ENCODE measurements at places on chromosomes 11 and 22.

DNA sequence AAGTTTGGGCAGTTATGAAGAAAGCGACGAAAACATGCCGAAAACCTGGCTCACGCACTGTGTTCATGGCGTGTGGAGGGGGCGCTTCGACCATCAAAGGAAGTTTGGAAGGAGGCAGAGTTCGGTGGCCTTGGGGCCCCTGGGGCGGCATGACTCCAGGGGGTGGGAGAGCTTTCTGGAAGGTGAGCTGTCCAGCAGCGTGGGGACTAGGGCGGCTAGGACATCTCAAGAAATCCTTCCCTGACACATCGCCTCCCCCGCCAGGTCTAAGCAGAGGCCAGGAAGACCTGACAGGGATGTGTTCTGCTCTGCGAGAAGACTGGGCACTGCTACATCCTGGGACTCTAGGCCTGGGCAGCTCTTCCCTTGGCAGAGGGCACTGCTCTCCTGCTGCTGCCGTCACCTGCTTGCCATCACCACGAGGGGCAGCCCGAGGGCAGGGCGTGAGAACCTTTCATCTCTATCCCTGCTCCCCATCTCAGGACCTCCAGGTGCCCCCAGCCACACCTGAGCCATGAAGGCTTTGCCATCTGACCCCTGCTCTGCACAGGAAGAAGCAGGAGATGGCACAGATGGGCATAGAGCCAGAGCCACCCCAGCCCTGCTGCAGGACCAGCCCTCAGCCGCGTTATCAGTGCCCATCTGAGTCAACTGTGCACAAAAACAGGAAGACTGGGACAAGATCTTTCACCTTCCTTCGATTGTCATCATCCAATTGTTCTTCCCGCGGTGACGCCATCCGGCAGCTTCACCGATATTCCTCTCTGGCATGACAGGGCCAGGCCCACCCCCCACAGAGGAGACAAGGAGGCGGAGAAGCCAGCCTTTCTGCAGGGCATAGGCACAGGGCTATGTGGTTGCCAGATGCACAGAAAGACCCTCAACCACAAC, 12.7 kb downstream of the LINC01488 start:
- DNase-seq: no peak

DNA sequence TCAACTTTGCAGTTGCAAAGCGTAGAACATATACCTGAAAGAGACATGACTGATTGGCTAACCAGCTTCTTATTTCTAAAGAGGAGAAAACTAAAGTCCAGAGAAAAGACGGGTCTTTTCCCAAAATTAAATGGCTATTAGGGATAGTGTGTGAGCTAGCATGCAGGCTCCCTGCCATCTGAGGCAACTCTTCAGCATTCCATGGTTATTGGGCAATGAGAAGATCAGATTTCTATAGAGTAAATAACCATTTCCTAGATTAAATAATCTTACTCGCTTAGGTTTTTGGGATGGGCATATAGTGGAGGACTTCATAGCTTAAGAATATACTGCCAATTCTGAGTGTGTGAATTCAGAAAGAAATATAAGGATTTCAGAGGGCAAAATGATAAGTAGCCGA, 95.0 kb downstream of the PDHX start:
- DNase-seq: no peak

DNA sequence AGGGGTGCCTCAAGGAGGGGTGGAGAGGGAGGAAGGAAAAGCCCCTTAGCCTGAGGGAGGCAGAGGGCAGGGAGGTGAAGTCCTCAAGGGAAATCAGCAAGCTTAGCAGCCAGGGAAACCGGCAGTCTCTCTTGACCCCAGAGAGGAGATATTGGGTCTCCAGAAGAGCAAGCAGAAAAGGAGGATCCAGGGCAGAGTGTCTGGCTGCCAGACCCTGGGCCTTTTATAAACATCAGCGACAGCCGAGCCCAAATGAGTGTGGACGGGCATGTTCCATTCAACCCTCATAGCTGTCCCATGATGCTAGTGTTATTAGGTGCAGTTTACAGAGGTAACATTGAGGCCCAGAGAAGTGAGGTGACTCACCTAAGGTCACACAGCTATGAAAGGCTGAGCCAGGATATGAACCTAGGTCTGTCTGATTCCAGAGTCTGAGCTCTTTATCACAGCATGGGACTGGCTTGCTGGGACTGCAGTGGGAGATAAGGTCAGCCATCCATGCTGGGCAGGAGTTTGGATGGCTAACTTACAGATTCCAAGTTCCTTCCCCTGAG, 9.3 kb downstream of the PRDM11 start:
- DNase-seq: no peak

DNA sequence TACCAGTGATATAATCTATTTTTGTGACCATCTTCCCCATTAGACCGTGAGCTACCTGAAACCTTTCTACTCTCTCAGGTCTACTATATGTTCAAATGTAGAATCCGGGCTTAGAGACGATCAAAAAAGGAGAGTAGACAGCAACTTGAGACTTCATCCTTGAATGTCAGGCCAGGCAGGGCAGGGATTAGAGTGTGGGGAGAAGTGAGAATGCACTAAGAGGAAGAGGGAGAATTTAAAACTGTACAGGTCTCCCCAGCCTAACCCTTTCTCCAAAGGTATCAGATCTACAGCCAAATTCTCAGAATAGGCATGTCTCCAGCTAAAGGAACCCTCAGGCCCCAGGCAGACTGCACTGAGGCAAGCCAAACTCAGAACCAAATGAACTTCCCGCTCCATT, 935 bp downstream of the LAMTOR1 start:
- no peak for DNase-seq

- DNase-seq: no peak
Measured at GRCh38 chr11:12810568-12810894, 136.3 kb downstream of the TEAD1 start.

- DNase-seq: no peak
Measured at GRCh38 chr22:25827415-25827814, 85.4 kb downstream of the MYO18B start.

- DNase-seq: no peak
Measured at GRCh38 chr22:28867191-28867590, 16.2 kb upstream of the ZNRF3 start.

DNA sequence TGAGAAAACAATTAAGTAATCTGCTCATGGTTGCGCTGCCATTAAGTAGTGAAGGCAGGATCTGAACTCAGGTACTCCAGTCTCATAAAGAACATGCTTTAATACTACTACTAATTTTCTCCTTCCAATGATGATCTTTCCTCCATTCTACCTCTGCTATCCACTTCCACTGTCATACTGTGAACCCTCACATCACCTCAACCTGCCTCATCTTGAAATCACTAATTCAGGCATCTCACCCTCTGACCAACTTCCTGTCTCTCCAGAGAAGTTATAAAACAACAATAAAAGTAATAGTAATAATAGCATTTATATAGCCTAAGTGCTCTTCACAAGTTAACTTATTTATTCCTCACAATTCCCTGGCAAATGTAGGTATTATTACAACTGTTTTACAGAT, 57.1 kb upstream of the PSMA1 start:
- DNase-seq: no peak

DNA sequence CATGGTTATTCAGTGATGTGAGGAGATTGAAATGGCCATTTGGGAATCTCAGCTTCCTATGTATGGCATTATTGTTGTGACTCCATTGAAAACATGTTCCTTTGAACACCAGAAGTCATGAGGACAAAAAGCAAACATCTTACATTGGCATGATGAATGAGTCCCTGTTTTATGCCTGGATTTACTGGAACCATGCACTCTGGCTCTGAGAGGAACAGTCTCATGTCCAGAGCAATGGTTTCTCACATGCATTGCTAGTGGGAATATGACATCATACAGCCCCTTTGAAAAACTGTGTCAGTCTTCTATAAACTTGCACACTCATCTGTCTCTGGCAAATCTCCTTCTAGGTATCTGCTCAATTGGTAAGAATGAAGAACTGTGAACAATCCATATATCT, 3.4 kb upstream of the KDM4F start:
- DNase-seq: no peak

GRCh38 chr22:36659762-36660509, 43.6 kb downstream of the CACNG2 start:
- peak; percentile 15 for DNase-seq

DNA sequence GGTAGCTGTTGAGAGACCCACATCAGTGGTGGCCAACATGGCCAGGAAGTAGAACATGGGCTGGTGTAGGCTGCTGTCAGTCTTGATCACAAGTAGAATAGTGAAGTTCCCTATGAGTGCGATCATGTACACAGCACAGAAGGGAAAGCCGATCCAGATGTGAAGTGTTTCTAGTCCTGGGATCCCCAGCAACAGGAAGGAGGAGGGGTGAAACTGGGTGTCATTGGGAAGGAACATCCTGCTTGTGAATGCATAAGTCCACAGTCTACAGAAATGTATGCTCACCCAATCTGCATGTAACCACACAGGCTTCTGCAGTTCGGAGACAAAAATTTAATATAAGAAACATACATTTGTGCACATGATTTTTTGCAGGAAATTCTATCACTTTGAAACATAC, at the start of gene OR52E2:
OR52E2 (minus strand) TSS at position 237 of the 400 bp plus-strand sequence; CDS start at position 237, 0 bp downstream.
- no peak for DNase-seq

- no peak for DNase-seq
Measured at GRCh38 chr11:13140873-13141655, 131.9 kb downstream of the RASSF10 start.

- DNase-seq: no peak
Measured at GRCh38 chr22:42752230-42752746, 31.6 kb upstream of the A4GALT start.

GRCh38 chr11:10797531-10797930, 11.2 kb downstream of the EIF4G2 start:
- DNase-seq: no peak

GRCh38 chr11:116044941-116045340, 540.7 kb upstream of the CADM1 start:
- DNase-seq: no peak

GRCh38 chr22:39416319-39416718, 16.7 kb downstream of the TAB1 start:
- DNase-seq: no peak

DNA sequence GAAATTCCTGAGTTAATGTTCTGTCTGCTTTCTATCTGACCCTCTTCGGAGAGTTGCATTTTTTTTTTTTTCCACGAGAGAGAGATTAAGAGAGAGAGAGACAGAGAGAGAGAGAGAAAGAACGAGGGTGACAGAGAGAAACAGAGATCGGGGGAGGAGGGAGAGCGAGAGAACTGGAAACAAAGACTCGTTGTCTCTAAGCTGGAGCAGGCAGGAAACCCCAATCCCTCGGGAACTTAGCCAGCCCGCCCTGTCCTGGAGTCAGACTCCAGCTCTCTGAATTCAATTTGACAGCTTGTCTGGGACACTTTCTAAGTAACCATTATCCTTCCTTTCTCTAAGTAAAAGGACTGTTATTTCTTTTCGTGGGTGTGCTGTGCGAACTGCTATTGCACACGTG, 76.9 kb downstream of the KCNJ1 start:
- DNase-seq: no peak

DNA sequence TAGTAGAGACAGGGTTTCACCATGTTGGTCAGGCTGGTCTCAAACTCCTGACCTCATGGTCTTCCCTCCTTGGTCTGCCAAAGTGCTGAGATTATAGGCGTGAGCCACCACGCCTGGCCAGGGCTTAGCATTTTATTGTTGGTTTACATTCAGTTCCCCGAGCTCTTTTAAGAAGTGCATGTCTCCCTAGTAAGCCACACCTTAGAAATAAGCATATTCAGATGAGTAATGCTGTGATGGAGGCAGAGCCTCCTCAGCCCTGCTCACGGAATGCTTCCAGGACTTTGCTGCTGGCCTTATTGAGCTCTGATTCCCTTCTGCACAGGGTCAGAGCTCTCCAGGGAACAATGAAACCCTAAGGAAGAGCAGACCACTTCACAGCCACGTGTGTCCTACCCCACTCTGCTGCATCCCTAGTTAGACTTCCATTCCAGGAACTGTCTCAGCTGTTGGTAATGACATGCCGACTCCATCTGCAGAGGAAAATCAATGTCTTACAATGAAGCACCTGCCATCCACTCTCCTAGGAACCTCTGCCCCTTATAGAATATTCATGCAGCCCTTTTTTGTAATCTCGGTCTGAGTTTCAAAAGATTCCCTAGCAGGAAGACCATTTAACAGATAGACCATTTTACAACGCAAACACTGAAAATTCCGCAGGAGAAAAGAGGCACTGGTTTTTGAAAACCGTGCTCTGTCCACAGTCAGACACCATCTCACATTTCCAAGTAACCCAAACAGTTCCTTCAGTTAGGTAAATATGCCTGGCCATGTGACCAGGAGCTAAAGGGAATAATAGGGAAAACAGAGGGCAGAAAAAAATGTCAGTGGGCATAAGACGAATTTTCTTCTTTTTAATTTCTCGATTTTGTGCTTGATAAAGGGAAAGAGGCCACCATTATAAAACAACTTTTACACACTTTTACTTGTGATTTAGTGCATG, 1.7 kb upstream of the JAM3 start:
- DNase-seq: no peak

DNA sequence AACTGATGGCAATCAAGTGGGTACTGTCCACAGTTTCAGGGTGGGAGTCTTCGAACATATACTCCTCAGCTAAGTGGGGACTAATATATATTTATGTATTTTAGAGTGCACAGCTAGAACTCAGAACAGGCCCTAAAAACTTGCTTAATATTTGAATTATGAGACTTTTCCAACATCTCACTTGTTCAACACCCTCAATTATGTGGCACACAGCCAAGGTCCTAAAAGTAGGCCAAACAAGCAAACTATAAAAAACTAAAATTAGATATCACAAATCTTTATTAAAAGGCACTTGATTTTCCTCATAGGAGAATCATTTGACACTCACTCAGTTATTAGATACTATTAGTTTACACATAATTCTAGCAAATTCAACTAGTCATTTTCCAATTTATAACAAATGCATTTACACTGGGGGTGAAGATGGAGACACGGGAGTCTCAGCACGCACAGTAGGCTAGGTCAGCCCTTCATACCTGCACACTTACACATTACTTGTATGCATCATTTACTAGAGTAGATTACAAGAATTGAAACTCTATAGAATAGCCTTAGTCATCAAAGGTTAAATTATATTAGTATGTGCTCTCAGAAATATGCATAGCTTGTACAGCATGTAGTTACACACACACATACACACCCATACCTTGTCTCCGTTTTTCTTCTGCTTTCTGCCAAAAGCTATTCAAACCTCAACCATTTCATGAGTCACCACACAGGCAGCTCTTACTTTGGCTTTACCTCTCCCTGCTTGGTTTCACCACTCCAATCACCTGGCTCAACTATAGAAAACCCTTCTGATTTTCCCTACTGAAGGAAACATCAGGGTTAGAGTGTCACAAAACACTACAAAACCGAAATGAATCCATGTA, 171.5 kb downstream of the SBF2 start:
- no peak for DNase-seq

GRCh38 chr11:10181811-10182210, 112.2 kb downstream of the SBF2 start:
- no peak for DNase-seq

DNA sequence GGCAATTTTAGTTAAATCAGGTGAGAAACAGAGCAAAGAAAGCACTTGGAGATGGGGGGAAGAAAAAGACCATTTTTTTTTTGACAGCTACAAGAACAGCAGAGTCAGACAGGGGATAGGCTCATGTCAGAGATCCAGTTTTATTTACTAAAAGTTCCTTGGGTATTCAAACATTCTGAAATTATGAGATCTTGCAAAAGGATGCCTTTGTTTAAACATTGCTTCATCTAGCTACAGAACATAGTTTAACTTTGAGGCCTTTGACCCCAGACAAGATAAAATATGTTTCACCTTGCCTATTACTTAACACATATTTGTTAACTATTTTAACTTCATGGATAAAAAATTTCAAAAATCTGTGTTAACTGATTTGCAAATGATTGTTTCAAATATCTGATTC, 6.4 kb downstream of the GLYATL1 start:
- DNase-seq: no peak

Measured in stimulated activated CD4-positive, alpha-beta T cell treated with anti-CD3 and anti-CD28 coated beads, Interleukin-15, amount 100 ng/mL, for 1 hour (primary cell).